ENCODE measurements at places on chromosomes 6 and 20. TPM values are rescaled to one million over a fixed set of nuclear protein-coding genes. Genes with fewer than 3 reads are reported as not detected.

DNA sequence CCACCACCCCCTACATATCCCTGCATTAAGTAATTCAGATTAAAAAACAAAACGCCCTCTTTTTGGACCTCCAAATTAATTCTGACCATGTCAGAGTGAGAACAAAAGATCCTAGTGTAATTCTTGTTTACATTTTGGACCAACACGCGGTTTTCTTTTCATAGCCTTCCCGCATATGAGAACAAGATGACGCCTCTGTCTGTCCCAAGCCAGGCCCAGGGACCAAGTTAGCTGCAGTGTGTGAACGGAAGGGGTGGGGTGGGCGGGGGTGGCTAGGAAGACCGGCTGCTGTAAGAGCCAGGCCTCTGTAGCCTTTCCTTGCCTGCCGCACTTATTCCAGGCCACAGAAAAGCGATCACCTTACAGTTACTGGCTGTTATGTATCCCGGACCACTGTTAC lies 68.0 kb downstream of the PLCG1 start:
- no peaks in the 10 kb centered on the region for H3K4me1 ChIP-seq
- H3K4me3 ChIP-seq: no peak overlapping the region
- peaks cover 16% of the 10 kb centered on the region for H3K36me3 ChIP-seq
- no peaks in the 10 kb centered on the region for H3K27me3 ChIP-seq

DNA sequence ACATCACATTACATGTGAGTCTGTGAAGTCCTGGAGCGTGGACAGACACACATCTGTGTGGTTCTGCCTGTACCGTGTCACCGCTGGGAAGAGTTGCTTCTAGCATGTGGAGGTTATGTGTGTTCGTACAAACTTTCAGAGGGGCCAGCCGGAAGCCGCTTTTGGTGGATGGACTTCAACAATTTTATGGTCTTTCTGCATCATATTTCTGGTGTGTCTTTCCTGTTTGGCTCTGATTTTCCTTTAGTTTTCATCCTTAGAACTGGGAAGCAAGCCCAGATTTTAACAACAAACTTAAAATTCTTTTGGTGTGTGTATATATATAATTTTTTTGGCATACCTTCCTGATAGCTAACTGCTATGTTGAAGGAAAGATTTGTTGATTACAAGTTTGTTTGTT lies 71.2 kb downstream of the TIAM2 start:
- DNase-seq: peak; percentile 79
- H3K4me3 ChIP-seq: no peak overlapping the region
- H3K27ac ChIP-seq: no peak overlapping the region
- H3K4me1 ChIP-seq: no peaks in the 10 kb centered on the region

- peaks cover 17% of the 10 kb centered on the region for H3K4me1 ChIP-seq
- no peak overlapping the region for H3K4me3 ChIP-seq
- H3K27ac ChIP-seq: no peak overlapping the region
- no peak for DNase-seq
- H3K36me3 ChIP-seq: no peaks in the 10 kb centered on the region
Measured at GRCh38 chr20:17589161-17589834, 19.4 kb downstream of the DSTN start.

DNA sequence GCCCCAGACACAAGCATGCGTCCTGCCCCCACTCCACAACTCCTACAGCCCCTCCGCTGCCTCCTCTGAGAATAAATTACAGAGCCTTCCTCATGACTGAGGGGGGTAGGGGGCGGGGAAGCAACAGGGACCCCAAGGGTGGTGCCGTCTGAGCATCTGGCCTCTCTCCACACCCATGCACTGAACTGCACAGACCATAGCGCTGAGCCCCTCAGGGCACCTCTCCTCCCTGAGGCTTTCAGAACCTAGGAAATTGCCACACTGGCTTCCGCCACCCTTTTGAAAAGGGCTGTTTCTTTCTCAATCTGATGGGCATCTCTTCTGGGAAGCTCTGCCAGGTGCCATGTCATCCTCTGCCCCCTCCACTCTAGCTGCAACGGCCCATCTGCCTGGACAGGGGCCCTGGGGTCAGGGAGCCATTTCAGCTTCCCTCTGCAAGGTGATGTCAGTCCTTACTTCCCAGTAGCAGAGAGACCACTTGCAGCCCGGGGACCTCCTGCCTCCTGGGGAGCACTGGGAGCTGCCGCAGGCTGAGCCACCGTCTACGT lies 2.5 kb downstream of the CST7 start:
- H3K4me1 ChIP-seq: no peaks in the 10 kb centered on the region
- H3K36me3 ChIP-seq: no peaks in the 10 kb centered on the region
- H3K4me3 ChIP-seq: no peak overlapping the region
- H3K27me3 ChIP-seq: no peaks in the 10 kb centered on the region

DNA sequence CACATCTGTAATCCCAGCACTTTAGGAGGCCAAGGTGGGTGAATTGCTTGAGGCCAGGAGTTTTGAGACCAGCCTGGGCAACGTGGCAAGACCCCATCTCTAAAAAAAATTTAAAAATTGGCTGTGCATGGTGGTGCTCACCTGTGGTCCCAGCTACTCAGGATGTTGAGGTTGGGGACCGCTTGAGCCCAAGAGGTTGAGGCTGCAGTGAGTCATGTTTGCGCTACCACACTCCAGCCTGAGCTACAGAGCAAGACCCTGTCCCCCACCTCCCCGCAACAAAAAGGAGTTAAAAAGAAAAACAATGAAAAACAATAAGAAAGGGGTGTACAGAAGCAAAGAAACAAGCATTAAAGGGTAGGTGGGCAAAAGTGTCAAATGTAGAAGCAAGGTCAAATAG lies 57.3 kb downstream of the CDK19 start:
- H3K27me3 ChIP-seq: no peaks in the 10 kb centered on the region
- no peaks in the 10 kb centered on the region for H3K36me3 ChIP-seq
- no peak overlapping the region for H3K27ac ChIP-seq
- no peak overlapping the region for H3K4me3 ChIP-seq
- H3K4me1 ChIP-seq: no peaks in the 10 kb centered on the region

GRCh38 chr6:21715180-21715579 lies 121.6 kb downstream of the SOX4 start:
- no peaks in the 10 kb centered on the region for H3K4me1 ChIP-seq
- H3K27ac ChIP-seq: no peak overlapping the region
- H3K27me3 ChIP-seq: no peaks in the 10 kb centered on the region
- no peak overlapping the region for H3K4me3 ChIP-seq
- no peak for DNase-seq
- H3K36me3 ChIP-seq: no peaks in the 10 kb centered on the region

DNA sequence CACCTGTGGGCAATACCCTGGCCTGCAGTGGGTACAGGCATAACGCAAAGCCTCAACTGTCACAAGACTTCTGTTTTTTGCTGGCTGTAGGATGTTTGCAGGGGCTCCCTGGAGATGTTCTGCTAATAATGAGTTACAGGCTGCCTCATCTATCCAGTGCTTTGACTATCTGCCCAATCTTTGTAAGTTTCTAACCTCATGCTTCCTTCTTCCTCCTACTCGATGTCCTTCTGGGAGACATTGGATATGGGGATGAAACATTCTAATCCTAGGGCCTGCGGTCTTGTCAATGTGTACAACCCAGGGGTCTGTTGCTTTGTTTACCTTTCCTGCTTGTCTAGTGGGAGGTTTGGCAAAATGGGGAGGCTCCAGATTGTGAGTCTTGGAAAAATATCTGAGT lies 136.8 kb upstream of the TCF21 start:
- no peak overlapping the region for H3K27ac ChIP-seq
- no peak for DNase-seq
- no peaks in the 10 kb centered on the region for H3K4me1 ChIP-seq
- H3K27me3 ChIP-seq: no peaks in the 10 kb centered on the region

GRCh38 chr20:57659517-57660180 lies 39.4 kb upstream of the ZBP1 start:
- no peak overlapping the region for H3K27ac ChIP-seq
- H3K27me3 ChIP-seq: no peaks in the 10 kb centered on the region
- no peak overlapping the region for H3K4me3 ChIP-seq
- peak; percentile 41 for DNase-seq
- no peaks in the 10 kb centered on the region for H3K36me3 ChIP-seq

- H3K27me3 ChIP-seq: no peaks in the 10 kb centered on the region
- no peaks in the 10 kb centered on the region for H3K36me3 ChIP-seq
- no peak overlapping the region for H3K4me3 ChIP-seq
Measured at GRCh38 chr20:16982091-16982726, 234.1 kb downstream of the OTOR start.

GRCh38 chr6:43952746-43953145 lies 174.5 kb downstream of the MRPL14 start:
- H3K4me3 ChIP-seq: no peak overlapping the region
- no peaks in the 10 kb centered on the region for H3K27me3 ChIP-seq
- H3K36me3 ChIP-seq: no peaks in the 10 kb centered on the region
- no peak for DNase-seq
- H3K4me1 ChIP-seq: no peaks in the 10 kb centered on the region
- H3K27ac ChIP-seq: no peak overlapping the region

- H3K27me3 ChIP-seq: no peaks in the 10 kb centered on the region
- H3K36me3 ChIP-seq: no peaks in the 10 kb centered on the region
- no peak overlapping the region for H3K27ac ChIP-seq
- no peaks in the 10 kb centered on the region for H3K4me1 ChIP-seq
- DNase-seq: no peak
Measured at GRCh38 chr20:12152996-12153395, 235.3 kb downstream of the BTBD3 start.

- H3K27ac ChIP-seq: peak overlapping the region; percentile 75
- no peak overlapping the region for H3K4me3 ChIP-seq
- H3K36me3 ChIP-seq: no peaks in the 10 kb centered on the region
- peaks cover 25% of the 10 kb centered on the region for H3K4me1 ChIP-seq
Measured at GRCh38 chr20:32183947-32184635, 23.5 kb downstream of the PLAGL2 start.

GRCh38 chr20:8740265-8740664 lies 328.6 kb upstream of the PLCB4 start:
- no peaks in the 10 kb centered on the region for H3K4me1 ChIP-seq
- H3K27ac ChIP-seq: no peak overlapping the region
- H3K4me3 ChIP-seq: no peak overlapping the region

- H3K27me3 ChIP-seq: no peaks in the 10 kb centered on the region
- H3K27ac ChIP-seq: no peak overlapping the region
- no peaks in the 10 kb centered on the region for H3K36me3 ChIP-seq
- DNase-seq: no peak
Measured at GRCh38 chr6:64280569-64280968, 645.0 kb downstream of the PHF3 start.

GRCh38 chr20:12016291-12016690 lies 98.6 kb downstream of the BTBD3 start:
- H3K36me3 ChIP-seq: no peaks in the 10 kb centered on the region
- H3K4me1 ChIP-seq: no peaks in the 10 kb centered on the region
- H3K4me3 ChIP-seq: no peak overlapping the region
- H3K27ac ChIP-seq: no peak overlapping the region
- DNase-seq: no peak

DNA sequence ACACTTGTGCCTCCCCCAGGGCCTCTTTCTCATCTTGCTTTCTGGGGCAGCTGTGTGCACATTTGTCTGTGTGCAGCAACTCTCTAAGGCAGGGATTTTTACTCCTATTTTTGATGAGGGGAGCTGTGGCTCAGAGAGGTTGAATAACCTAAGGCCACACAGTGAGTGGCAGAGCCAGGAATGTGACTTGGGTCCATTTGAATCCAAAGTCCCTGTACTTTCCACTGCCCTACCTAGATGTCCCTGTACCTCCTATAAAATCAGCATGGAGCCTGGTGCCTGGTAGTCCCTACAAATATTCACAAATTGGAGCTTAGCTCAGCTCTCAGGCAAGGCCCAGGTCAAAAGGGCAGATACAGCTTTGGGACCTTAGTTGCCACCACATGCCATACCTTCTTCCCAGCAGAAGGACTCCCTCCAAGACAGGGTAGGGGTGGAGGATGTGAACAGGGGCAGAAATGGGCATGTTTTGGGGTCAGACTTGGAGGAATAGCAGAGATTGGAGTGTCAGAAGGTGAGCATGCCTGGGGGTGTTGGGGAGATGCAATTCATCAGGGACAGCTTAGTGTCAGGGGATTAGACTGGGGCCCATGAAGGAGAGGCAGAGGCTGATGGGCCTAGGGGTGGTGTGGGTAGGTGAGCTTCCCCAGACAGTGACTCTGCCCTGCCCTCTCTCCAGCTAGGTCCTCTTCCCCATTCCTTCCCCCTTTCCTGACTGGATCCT lies 4.1 kb upstream of the VEGFA start:
- no peak overlapping the region for H3K4me3 ChIP-seq
- no peak overlapping the region for H3K27ac ChIP-seq
- no peaks in the 10 kb centered on the region for H3K4me1 ChIP-seq
- DNase-seq: no peak
- no peaks in the 10 kb centered on the region for H3K36me3 ChIP-seq

GRCh38 chr6:22251348-22251747 lies 45.5 kb downstream of the PRL start:
- no peaks in the 10 kb centered on the region for H3K27me3 ChIP-seq
- no peaks in the 10 kb centered on the region for H3K4me1 ChIP-seq
- DNase-seq: no peak
- no peak overlapping the region for H3K4me3 ChIP-seq

- no peaks in the 10 kb centered on the region for H3K4me1 ChIP-seq
- H3K27ac ChIP-seq: no peak overlapping the region
- no peaks in the 10 kb centered on the region for H3K36me3 ChIP-seq
- H3K4me3 ChIP-seq: peak overlapping the region; percentile 58
- peaks cover 29% of the 10 kb centered on the region for H3K27me3 ChIP-seq
- DNase-seq: peak; percentile 56
Measured at GRCh38 chr6:27494987-27495385, 22.1 kb upstream of the ZNF184 start.

GRCh38 chr6:41689171-41690008 lies 46.0 kb downstream of the TFEB start:
- no peak for DNase-seq
- peaks cover 11% of the 10 kb centered on the region for H3K36me3 ChIP-seq
- no peak overlapping the region for H3K4me3 ChIP-seq

- H3K27ac ChIP-seq: no peak overlapping the region
- no peaks in the 10 kb centered on the region for H3K4me1 ChIP-seq
- no peaks in the 10 kb centered on the region for H3K27me3 ChIP-seq
- no peak for DNase-seq
- no peaks in the 10 kb centered on the region for H3K36me3 ChIP-seq
Measured at GRCh38 chr6:75463061-75463460, 30.5 kb downstream of the FILIP1 start.

GRCh38 chr20:17538517-17539170 lies 7.5 kb upstream of the BFSP1 start:
- no peaks in the 10 kb centered on the region for H3K36me3 ChIP-seq
- H3K27me3 ChIP-seq: no peaks in the 10 kb centered on the region
- no peak for DNase-seq
- H3K4me1 ChIP-seq: no peaks in the 10 kb centered on the region
- no peak overlapping the region for H3K4me3 ChIP-seq
- no peak overlapping the region for H3K27ac ChIP-seq

The OR2W1 gene
- not detected for total RNA-seq

The PTK7 gene
- 55.2 TPM for total RNA-seq

The CRISP3 gene
- not detected for total RNA-seq

The C6orf52 gene
- total RNA-seq: 1.5 TPM

The EEF1E1 gene
- 35.4 TPM for total RNA-seq
